ENCODE measurements at places on chromosomes 1 and 21. TPM values are rescaled to one million over a fixed set of nuclear protein-coding genes. Genes with fewer than 3 reads are reported as not detected.

GRCh38 chr1:232040260-232040659, 413.7 kb downstream of the DISC1 start:
- no peak overlapping the region for H3K27ac ChIP-seq
- no peaks in the 10 kb centered on the region for H3K36me3 ChIP-seq
- no peak for DNase-seq
- H3K4me1 ChIP-seq = no peaks in the 10 kb centered on the region

- H3K27me3 ChIP-seq = no peaks in the 10 kb centered on the region
- H3K4me1 ChIP-seq = no peaks in the 10 kb centered on the region
- H3K36me3 ChIP-seq = peaks cover 6% of the 10 kb centered on the region
- H3K27ac ChIP-seq = no peak overlapping the region
- no peak overlapping the region for H3K4me3 ChIP-seq
Observed at GRCh38 chr1:44305962-44306422, 49.1 kb downstream of the ERI3 start.

GRCh38 chr21:28900481-28900880, 92.2 kb downstream of the LTN1 start:
- no peaks in the 10 kb centered on the region for H3K36me3 ChIP-seq
- H3K4me1 ChIP-seq = no peaks in the 10 kb centered on the region
- no peak overlapping the region for H3K27ac ChIP-seq
- H3K27me3 ChIP-seq = no peaks in the 10 kb centered on the region
- no peak for DNase-seq

AMY1C gene
- total RNA-seq = 5.7 TPM

SLC44A5 gene
- 0.40 TPM for total RNA-seq

DNA sequence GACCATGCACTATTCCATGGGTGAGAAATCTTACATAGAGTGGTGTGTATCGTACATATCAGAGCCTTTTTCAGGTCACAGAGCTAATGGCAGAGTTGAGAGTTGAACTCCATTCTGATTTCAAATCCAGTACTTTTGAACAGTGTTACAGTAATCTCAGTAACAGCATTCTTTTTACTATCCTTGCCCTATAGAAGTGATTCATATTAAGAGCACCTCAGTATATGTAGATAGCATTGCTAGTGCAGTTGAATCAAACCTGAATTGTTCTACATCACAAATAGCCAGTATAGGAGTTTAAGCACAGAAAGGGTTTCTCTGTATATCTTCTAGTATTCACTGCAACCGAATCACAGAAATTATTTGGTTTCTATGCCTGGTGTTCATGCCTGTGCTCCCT, 11.4 kb upstream of the GBP6 start:
- H3K36me3 ChIP-seq = no peaks in the 10 kb centered on the region
- no peak for DNase-seq
- H3K4me3 ChIP-seq = no peak overlapping the region
- no peak overlapping the region for H3K27ac ChIP-seq

DNA sequence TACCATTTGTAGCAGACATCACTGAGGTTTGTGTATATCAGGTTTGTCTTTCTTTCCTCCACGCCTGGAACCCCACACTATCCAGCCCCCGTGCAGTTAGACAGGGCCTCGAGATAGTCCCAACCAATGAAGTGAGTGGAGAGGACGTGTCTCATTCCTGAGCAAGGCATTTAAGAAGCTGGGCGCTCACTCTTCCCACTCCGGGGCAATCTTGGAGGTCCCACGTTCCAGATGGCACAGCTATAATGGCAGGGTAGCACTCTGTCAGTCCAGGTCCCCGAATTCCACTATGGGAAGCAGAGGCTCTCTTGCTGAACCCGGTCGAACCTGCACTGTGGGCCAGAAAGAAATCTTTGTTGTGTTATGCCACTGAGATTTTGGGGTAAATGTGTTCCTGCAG, 57.3 kb upstream of the CSF3R start:
- H3K36me3 ChIP-seq = no peaks in the 10 kb centered on the region
- H3K27me3 ChIP-seq = no peaks in the 10 kb centered on the region
- H3K4me1 ChIP-seq = no peaks in the 10 kb centered on the region
